Activated T-cell treated with anti-CD3 and anti-CD28 coated beads for 1 hour (primary cell): ENCODE measurements at places on chromosomes 7 and 10.

GRCh38 chr7:111004310-111004901, 86.5 kb upstream of the LRRN3 start:
- DNase-seq = no peak

GRCh38 chr10:116710076-116710475, 32.3 kb downstream of the HSPA12A start:
- DNase-seq = no peak

- no peak for DNase-seq
Observed at GRCh38 chr7:109964780-109965179, 1126.1 kb upstream of the LRRN3 start.

DNA sequence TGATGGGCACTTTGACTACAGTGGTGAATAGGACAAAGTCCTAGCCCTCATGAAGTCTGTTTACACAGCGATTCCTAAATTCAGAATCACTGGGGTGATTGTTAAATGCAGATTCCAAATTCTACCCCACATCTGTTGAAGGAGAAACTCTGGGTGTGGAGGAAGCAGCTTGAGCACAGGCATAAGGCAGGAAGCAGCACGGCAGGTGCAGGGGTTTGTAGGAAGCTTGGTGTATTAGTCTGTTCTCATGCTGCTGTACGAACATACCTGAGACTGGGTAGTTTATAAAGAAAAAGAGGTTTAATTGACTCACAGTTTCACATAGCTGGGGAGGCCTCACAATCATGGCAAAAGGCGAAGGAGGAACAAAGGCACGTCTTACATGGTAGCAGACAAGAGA, 5.1 kb downstream of the AKR1E2 start:
- DNase-seq = no peak

DNA sequence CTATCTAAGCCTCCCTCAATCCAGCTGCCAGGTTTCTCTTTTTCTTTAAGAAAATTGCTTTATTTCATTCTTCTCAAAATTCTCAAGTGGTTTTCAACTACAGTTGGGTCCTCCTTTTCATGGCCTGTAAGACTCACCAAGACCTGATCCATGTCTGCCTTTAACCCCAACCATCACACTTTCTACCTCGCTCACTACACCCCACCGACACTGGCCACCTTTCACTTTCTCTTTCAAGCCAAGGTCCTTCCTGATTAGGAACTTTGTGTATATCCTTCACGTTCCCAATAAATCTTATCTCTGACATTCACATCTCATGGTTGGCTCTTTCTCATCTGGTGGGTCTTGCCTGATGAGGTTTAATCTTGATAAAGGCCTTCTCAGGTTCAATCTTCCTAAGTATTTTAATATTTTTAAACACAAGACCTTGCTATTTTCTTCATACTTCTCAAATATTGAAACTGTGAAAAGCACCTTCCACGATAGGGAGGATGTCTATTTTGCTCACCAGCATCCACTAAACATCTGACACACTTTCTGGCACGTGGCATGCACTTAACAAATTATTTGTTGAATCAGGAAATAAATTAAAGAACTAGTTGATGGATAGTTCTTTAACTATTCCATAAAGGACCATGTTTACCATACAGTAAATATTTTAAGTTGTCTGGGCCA, 624.8 kb downstream of the GRID1 start:
- DNase-seq = no peak

DNA sequence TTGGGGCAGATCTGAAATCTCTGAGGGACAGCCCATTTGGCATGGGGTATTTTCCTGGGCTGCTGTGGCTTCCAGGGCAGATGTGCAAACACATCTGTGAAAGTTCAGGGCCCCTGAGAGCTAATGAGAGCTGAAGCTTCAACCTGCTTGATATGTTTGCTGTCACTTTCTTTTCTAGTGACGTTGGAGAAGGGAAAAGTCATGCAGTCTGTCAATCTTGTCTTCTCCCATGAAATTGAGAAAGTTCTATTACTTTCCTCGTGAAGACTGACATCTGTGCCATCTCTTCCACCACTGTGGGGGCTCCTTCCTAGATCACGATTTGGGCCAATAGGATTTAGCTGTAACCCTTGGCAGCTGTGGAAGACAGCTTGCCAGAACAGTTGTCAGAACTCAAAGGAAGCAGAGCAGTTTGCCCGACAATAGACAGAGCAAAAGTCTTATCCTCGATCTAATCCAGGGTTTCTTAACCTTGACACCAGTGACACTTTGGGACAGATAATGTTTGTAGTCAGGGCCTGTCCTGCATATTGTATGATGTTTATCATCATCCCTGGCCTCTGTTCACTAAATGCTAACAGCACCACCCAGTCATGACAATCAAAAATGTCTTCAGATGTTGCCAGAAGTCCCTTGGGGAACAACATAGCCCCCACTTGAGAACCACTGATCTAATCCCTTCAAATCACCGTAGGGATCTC, 586.5 kb downstream of the LRMDA start:
- no peak for DNase-seq

- DNase-seq = no peak
Observed at GRCh38 chr10:59433720-59434428, 71.5 kb upstream of the FAM13C start.

GRCh38 chr10:15439341-15439842, 68.3 kb upstream of the FAM171A1 start:
- no peak for DNase-seq

GRCh38 chr10:74824900-74825370, 1.5 kb upstream of the KAT6B start:
- no peak for DNase-seq

GRCh38 chr10:124647421-124648130, 96.6 kb downstream of the FAM53B start:
- peak; percentile 56 for DNase-seq

GRCh38 chr10:119328223-119328622, 120.9 kb downstream of the GRK5 start:
- no peak for DNase-seq

GRCh38 chr7:86328801-86329433, 314.8 kb upstream of the GRM3 start:
- no peak for DNase-seq

DNA sequence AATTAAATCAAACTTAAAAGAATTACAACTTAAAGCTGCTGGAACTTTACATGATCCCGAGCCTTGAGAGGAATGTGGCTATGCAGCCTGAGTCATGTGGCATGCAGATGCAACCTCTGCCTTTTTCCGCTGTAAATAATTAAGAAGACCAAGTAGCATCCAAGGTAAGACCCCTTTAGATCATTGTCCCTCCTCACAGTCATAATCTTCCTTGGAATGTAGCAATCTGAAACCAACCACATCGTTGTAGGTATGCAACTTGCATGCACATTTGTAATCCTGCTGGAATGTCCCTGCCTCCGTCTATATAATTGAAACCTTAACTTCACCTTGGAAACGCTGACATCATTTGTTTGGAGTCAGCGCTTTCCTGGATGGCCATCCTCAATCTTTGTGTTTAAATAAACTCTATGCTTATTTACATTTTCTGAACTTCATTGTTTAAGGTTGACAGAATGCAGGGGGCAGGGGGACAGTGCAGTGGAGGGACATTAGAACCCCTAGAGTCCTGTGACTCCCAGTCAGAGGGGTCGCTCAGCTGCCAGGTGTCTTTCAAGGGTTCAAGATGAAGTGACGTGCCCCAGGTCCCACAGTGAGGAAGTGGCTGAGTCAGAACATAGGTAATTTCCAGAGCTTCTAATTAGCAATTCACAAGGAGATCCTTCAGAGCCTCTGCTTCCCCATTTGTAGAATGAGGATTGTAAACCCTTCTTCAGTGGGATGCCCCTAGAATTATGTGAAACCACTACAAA, 110.7 kb downstream of the RALA start:
- DNase-seq = peak; percentile 6

DNA sequence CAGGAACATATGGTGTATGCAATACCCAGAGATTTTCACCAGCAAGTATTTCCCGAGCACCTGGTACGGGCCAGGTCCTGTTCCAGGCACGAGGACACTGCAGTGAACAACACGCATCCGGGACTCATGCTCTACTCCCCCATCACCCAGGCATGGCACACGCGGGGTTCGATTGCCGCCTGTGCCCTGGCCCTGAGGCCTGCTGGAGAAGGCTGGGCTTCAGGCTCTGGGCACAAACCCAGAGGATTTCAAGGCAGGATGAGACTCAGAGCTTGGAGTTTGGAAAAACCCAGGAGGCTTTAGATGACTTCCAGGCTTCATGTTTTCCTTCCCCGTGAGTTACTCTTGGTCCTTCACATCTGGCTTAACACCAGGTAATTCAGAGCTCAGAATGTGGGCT, 143.5 kb downstream of the NEURL1 start:
- no peak for DNase-seq

DNA sequence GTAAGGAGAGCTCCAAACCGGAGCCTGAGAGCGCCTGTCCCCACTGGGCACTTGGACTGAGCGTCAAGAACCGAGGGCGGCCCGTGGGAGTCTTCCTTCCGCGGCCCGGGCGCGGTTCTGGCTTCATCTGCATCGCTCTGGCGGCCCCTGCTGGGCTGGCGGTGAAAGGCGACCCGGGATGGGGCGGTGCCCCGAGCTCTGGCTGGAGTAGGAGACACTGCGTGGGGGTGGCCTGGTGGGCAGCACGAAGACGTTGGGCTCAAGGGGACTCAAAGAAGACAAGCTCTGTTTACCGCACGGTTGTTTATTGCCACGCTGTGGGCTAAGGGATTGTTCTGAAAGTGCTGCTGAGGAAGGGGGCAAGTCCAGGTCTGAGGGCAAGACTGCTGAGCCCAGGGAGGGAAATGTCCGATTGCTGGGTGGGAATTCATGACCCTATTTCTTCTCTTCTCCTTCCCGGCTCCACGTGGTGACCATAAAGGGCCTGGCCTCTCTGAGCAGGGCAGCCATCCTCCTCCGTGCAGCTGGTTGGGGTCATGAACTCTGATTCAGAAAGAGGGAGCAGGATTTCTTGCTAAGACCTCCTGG, 29.8 kb downstream of the PLAU start:
- peak; percentile 79 for DNase-seq

DNA sequence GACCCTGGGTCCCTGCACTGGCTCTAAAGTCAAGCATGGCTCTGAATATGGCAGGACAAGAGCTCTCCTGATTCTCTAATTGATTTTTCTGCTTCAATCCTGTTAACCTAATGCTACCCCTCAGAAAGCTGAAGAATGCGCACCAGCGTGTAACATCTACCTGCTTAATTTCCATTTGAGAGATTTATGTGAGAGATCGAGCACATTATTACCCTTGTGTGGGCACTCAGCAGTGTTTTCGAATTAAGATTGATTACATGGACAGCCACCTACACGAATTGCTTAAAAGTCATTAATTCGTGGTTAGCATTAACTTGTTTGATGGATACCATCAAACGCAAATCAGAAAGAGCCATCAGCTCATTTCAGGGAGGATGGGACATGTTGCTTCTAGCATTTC, 88.7 kb upstream of the PLPP4 start:
- no peak for DNase-seq

GRCh38 chr10:45302573-45302972, 12.8 kb downstream of the OR13A1 start:
- DNase-seq = no peak

GRCh38 chr10:120105001-120105400, 212.5 kb downstream of the SEC23IP start:
- DNase-seq = no peak

- no peak for DNase-seq
Observed at GRCh38 chr10:52992567-52992966, 220.0 kb upstream of the MBL2 start.

DNA sequence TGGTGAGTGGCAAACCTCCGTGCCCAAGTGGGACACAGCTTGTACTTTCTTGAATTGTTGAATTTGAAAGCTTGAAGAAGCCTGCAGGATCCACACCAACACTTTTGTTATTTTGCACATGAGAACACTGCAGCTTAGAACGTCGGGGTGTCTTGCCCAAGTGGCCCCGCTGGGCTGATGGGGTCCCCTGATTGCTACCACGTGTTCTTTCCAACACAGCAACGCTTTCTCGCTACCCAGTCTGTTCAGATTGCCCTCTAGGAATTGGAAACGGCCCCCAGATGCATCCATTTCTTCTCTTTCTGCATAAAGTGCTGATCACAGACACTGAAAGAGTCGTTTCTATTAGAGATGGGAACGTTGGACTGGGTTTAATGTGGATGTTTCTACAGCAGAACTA, 268.5 kb downstream of the ADARB2 start:
- no peak for DNase-seq

- no peak for DNase-seq
Observed at GRCh38 chr7:124603066-124603465, 162.5 kb downstream of the GPR37 start.

DNA sequence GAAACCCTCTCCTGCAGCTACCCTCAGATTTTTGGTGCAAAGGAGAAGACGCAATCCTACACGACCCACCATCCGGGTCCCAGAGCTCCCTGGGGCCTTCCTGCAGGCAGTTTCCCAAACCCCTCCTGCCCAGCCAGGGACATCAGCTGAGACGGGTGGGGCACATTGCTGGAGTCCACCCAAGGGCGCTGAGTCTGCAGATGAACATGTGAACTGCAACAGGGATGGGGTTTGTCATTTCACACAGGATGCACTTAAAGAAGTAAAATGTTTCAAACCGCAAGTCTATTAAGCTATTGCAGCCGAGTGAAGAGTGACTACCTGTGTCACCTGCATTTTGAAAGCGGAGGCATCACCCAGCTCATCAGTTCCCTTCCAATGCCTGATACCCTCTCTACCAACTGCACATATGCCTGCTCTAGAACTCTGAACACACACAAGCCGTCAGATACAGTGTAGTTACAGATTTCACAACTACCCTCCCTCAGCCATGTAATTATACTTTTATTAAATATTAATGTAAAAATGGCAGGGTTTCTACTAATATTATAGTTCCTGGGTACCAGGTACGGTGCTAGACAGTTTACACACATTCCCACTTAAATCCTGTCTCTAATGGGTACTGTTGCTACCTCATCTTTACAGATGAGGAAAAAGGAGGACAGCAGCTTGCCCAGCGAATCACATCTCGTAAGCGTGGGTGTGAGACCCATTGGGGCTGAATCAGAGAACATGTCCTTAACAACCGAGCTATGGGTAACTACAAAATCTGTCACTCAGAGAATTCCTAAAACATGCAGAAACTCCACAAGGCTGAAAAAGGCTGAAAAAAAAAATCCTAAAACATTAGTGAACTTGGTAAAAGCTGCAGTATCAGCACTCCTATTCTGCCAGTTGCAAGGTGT, 71.2 kb downstream of the GRB10 start:
- DNase-seq = no peak

GRCh38 chr7:69708857-69709256, 110.6 kb downstream of the AUTS2 start:
- DNase-seq = no peak

GRCh38 chr7:134602881-134603451, 43.7 kb upstream of the BPGM start:
- DNase-seq = no peak

- DNase-seq = no peak
Observed at GRCh38 chr7:131522325-131522930, 34.0 kb downstream of the PODXL start.

- DNase-seq = no peak
Observed at GRCh38 chr10:130578532-130579289, 442.5 kb downstream of the GLRX3 start.

- DNase-seq = no peak
Observed at GRCh38 chr7:67423065-67423464, 426.4 kb downstream of the TYW1 start.

DNA sequence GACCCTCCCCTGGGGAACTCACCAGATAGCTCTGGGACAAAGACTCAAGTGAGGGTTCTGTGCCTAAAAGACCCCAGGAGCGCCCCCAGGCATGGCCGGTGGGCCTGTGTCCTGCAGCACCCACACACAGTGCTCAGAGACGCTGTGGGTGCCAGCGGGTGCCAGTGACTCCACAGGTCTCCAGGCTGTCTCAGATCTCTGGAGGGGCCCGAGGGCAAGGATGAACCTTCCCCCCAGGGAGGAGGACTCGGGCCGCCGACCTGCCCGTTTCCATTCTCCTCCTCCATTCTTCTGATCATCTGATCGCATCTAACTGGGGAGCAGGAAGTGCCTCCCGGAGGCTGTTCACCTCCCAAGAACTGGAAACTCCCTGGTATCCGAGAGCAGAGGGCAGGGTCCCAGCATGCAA, 980 bp downstream of the ADAM8 start:
- DNase-seq = peak; percentile 47
